Gastrocnemius medialis (tissue), 4 donors: ENCODE measurements at places on chromosomes 7 and 10. TPM values are rescaled to one million over a fixed set of nuclear protein-coding genes. Genes with fewer than 3 reads are reported as not detected.

GRCh38 chr7:5750031-5750653, 31.3 kb downstream of the RNF216 start:
- no peaks in the 10 kb centered on the region for H3K4me1 ChIP-seq
- no peak for DNase-seq

- H3K4me3 ChIP-seq = no peak overlapping the region
- DNase-seq = no peak
- H3K27me3 ChIP-seq = no peaks in the 10 kb centered on the region
- peaks cover 6% of the 10 kb centered on the region for H3K4me1 ChIP-seq
- H3K36me3 ChIP-seq = no peaks in the 10 kb centered on the region
Measured at GRCh38 chr10:98296524-98296923, 28.5 kb upstream of the LOXL4 start.

- H3K27ac ChIP-seq = no peak overlapping the region
- no peaks in the 10 kb centered on the region for H3K4me1 ChIP-seq
- H3K4me3 ChIP-seq = no peak overlapping the region
- H3K36me3 ChIP-seq = no peaks in the 10 kb centered on the region
- H3K27me3 ChIP-seq = no peaks in the 10 kb centered on the region
Measured at GRCh38 chr10:126736142-126736541, 65.6 kb upstream of the C10orf90 start.

- no peak overlapping the region for H3K27ac ChIP-seq
- no peaks in the 10 kb centered on the region for H3K4me1 ChIP-seq
- H3K36me3 ChIP-seq = no peaks in the 10 kb centered on the region
- no peaks in the 10 kb centered on the region for H3K27me3 ChIP-seq
- H3K4me3 ChIP-seq = no peak overlapping the region
- no peak for DNase-seq
Measured at GRCh38 chr10:105161149-105161548, 520.1 kb downstream of the SORCS3 start.

- no peaks in the 10 kb centered on the region for H3K27me3 ChIP-seq
- DNase-seq = no peak
- H3K27ac ChIP-seq = no peak overlapping the region
- no peak overlapping the region for H3K4me3 ChIP-seq
- no peaks in the 10 kb centered on the region for H3K36me3 ChIP-seq
- peaks cover 20% of the 10 kb centered on the region for H3K4me1 ChIP-seq
Measured at GRCh38 chr7:95493247-95493646, 7.5 kb downstream of the ASB4 start.

DNA sequence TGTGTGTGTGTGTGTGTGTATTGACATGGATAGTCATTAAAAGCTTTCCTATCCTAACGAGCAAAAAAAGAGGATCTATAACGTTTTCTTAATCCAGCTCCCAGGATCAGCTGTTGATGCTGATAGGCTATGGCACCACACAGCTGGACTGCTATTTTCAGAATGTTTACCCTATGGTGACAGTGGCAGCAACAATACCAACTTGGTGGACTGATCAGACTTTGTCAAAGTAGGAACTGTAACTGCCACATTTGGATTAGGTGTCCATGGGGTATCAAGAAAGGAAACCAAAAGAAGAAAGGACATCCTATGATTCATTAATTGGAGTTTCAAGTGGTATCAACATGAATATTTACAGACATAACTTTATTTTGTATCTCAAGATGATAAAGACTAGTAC, 2.7 kb upstream of the CLEC5A start:
- H3K4me3 ChIP-seq = no peak overlapping the region
- no peak overlapping the region for H3K27ac ChIP-seq
- H3K4me1 ChIP-seq = no peaks in the 10 kb centered on the region
- no peaks in the 10 kb centered on the region for H3K36me3 ChIP-seq

DNA sequence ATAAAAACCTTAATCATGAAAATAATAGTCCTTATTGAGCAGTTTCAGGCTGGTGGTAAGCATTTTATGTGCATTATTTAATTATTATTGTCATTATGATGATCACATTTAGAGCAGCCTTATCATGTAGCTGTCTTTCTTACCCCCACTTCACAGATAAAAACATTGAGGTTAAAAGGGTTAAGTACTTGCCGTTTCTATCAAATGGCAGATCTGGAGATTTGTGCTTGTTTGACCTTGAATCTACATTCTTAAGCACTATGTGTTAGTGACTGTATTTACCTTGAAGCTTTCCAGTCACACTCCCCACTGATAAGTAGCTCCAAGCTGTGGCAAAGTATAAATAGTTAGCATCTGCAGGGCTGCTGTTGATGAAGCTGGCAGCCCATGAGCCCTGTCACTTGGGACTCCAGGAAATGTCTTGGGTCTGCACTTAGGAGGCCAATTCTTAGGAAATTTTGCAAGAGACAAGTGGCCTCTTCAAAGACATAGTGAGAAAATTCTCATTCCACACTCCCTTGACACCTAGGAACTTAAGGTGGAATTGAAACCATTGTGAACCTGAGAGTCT, 116.8 kb upstream of the AGR3 start:
- H3K4me3 ChIP-seq = no peak overlapping the region
- H3K4me1 ChIP-seq = no peaks in the 10 kb centered on the region
- no peaks in the 10 kb centered on the region for H3K36me3 ChIP-seq
- H3K27me3 ChIP-seq = no peaks in the 10 kb centered on the region
- DNase-seq = no peak

Gene EVX1
- total RNA-seq = not detected

Gene DNAH11
- total RNA-seq = 0.62 TPM
